Neural progenitor cell (in vitro differentiated cells): ENCODE measurements at places on chromosomes 2 and 18. TPM values are rescaled to one million over a fixed set of nuclear protein-coding genes. Genes with fewer than 3 reads are reported as not detected.

- H3K27ac ChIP-seq, result no peak overlapping the region
- no peaks in the 10 kb centered on the region for H3K36me3 ChIP-seq
- H3K4me1 ChIP-seq, result no peaks in the 10 kb centered on the region
- no peak overlapping the region for H3K4me3 ChIP-seq
These were observed 11.6 kb upstream of the RPRD1A start for GRCh38 chr18:36078751-36079529.

The STK39 gene
- total RNA-seq, result 18.5 and 23.8 TPM in 2 replicates

DNA sequence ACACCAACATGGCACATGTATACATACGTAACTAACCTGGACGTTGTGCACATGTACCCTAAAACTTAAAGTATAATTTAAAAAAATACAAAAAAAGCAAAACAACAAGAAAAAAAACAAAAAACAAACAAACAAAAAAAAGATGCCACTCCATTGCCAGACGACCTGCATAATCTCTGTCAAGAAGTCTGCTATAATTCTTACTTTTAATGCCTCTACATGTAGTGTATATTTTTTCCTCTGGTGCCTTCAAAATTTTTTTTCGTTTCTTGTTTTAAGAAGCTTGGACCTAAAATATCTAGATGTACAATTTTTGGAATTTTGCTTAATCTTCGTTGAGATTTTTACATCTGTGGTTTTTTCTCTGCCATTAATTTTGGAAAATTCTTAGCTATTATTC, 235.6 kb upstream of the ZNF521 start:
- DNase-seq, result no peak
- H3K27ac ChIP-seq, result no peak overlapping the region
- no peaks in the 10 kb centered on the region for H3K27me3 ChIP-seq
- H3K4me3 ChIP-seq, result no peak overlapping the region
- H3K36me3 ChIP-seq, result no peaks in the 10 kb centered on the region

The ZNF396 gene
- total RNA-seq, result 1.4 and 2.2 TPM in 2 replicates

GRCh38 chr2:20200697-20201555, 24.0 kb downstream of the SDC1 start:
- H3K36me3 ChIP-seq, result no peaks in the 10 kb centered on the region
- no peaks in the 10 kb centered on the region for H3K27me3 ChIP-seq
- DNase-seq, result no peak
- no peak overlapping the region for H3K4me3 ChIP-seq
- peaks cover 14% of the 10 kb centered on the region for H3K4me1 ChIP-seq
- no peak overlapping the region for H3K27ac ChIP-seq

The SYT4 gene
- 0.02 and 0.06 TPM in 2 replicates for total RNA-seq

The PCARE gene
- not detected in 2 replicates for total RNA-seq

- no peak for DNase-seq
- no peak overlapping the region for H3K4me3 ChIP-seq
- peaks cover 16% of the 10 kb centered on the region for H3K4me1 ChIP-seq
- no peaks in the 10 kb centered on the region for H3K27me3 ChIP-seq
- no peak overlapping the region for H3K27ac ChIP-seq
These were observed 2.1 kb downstream of the CTDP1 start for GRCh38 chr18:79681484-79682387.

GRCh38 chr18:44548291-44549221, 132.1 kb upstream of the SETBP1 start:
- H3K36me3 ChIP-seq, result no peaks in the 10 kb centered on the region
- H3K27me3 ChIP-seq, result no peaks in the 10 kb centered on the region
- no peak overlapping the region for H3K4me3 ChIP-seq
- DNase-seq, result no peak

GRCh38 chr2:72330652-72331051, 183.0 kb upstream of the CYP26B1 start:
- H3K4me3 ChIP-seq, result no peak overlapping the region
- no peak overlapping the region for H3K27ac ChIP-seq
- no peak for DNase-seq
- H3K36me3 ChIP-seq, result no peaks in the 10 kb centered on the region
- H3K27me3 ChIP-seq, result no peaks in the 10 kb centered on the region

DNA sequence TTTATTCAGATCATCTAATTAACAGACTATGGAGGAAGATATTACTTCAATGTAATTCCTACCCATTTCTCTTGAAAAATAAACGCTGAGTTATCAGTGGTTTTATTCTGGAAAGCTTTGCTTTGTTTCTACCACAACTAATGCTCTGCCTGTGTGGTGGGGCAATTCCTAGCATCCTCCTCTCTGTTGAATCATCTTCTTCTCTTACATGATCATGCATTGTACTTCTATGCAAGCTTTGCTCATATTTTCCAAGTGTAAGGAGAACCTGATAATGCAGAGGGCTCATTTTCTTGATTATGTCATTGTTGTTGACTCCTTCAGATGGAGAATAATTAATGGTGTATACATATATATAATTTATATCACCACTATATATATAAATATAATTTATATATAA, 46.7 kb downstream of the CCDC195 start:
- no peak overlapping the region for H3K27ac ChIP-seq
- no peaks in the 10 kb centered on the region for H3K27me3 ChIP-seq
- H3K4me1 ChIP-seq, result peaks cover 23% of the 10 kb centered on the region
- no peak overlapping the region for H3K4me3 ChIP-seq
- H3K36me3 ChIP-seq, result no peaks in the 10 kb centered on the region
- DNase-seq, result no peak

DNA sequence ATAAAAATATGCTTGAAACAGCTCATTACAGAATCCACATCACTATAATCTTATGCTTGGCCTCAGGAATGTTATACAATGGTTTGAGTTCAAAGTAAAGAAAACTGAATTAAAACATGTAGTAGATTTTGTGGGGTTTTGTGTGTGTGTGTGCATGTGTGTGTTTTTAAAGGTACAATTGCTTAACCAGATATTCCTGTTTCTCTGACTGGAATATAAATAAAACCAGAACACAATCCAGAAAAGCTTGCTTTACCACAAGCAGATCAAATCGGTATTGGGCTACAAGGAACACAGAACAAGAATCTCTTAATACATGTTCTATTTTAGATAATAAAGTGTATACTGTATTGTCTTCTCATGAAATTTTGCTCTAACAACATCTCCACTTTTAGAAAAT, 110.0 kb downstream of the TMEM247 start:
- H3K36me3 ChIP-seq, result no peaks in the 10 kb centered on the region
- H3K4me1 ChIP-seq, result no peaks in the 10 kb centered on the region
- DNase-seq, result no peak
- no peak overlapping the region for H3K4me3 ChIP-seq
- H3K27me3 ChIP-seq, result no peaks in the 10 kb centered on the region

The TRPM8 gene
- 4.9 and 7.5 TPM in 2 replicates for total RNA-seq

DNA sequence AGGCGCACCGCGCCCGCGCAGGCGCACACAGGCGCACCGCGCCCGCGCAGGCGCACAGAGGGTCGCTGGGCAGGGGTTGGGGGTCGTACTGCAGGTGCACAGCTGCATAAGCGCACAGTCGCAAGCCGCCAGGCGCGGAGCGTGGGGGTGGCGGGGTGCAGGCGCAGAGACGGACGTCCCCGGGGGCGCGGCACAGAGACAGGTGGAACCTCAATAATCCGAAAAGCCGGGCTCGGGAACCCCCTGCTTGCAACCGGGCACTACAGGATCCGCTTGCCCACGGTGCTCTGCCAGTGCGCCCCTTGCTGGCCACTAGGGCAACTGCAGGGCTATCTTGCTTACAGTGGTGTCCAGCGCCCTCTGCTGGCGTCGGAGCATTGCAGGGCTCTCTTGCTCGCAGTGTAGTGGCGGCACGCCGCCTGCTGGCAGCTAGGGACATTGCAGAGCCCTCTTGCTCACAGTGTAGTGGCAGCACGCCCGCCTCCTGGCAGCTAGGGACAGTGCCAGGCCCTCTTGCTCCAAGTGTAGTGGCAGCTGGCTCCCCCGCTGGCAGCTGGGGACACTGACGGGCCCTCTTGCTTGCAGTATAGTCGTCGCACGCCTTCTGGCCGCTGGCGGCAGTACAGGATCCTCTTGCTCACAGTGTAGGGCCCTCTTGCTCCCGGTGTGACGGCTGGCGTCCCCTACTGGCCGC, 34.9 kb downstream of the FAM110C start:
- no peaks in the 10 kb centered on the region for H3K36me3 ChIP-seq
- no peaks in the 10 kb centered on the region for H3K4me1 ChIP-seq
- peak; percentile 97 for DNase-seq
- no peaks in the 10 kb centered on the region for H3K27me3 ChIP-seq
- peak overlapping the region; percentile 84 for H3K4me3 ChIP-seq
- peak overlapping the region; percentile 93 for H3K27ac ChIP-seq

DNA sequence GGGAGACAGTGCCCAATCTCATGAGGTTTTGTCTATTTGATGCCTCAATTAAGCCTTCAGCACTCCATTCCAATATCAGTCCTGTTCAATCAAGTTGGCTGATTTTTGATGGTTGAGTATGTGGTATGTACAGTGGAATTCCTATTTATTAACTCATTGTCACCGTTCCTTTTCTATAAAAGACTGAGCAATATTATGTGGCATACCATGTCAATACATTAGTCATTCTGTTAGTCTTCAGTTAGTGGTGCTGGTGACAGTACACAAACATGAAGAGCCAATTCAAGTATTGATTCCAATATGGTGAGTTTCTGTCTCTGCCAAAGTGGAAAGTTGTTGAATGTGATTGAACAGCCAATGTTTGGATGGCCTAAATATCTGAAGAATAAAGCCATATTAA, 1343.9 kb downstream of the SUCLG1 start:
- no peak for DNase-seq
- H3K36me3 ChIP-seq, result no peaks in the 10 kb centered on the region
- no peaks in the 10 kb centered on the region for H3K4me1 ChIP-seq
- H3K27me3 ChIP-seq, result no peaks in the 10 kb centered on the region

The ALK gene
- total RNA-seq, result 0.06 TPM in 1 of 2 replicates, not detected in the other

DNA sequence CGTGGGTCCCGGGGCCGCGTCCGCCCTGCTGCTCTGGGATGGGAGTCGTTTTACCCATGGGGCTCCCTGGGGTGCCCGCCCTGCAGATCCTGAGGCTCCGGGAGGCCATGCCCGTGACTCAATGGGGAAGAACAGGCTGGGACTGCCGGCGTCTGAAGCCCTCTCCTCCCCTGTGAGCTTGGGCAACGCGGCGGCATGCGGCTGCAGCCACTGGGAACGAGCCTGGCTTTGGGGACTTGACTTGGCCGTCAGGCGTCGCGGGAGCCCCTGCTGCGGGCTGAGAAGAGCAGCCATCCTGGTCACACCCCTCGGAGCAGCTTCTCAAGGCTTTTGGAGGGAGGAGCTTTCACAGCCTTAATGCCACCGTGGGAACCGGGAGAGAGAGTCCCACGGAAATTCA, 126.9 kb upstream of the CTDP1 start:
- H3K4me3 ChIP-seq, result no peak overlapping the region
- DNase-seq, result no peak
- H3K27me3 ChIP-seq, result no peaks in the 10 kb centered on the region
- no peak overlapping the region for H3K27ac ChIP-seq

GRCh38 chr2:23083966-23084365, 301.0 kb upstream of the KLHL29 start:
- no peaks in the 10 kb centered on the region for H3K27me3 ChIP-seq
- no peak overlapping the region for H3K27ac ChIP-seq
- no peak for DNase-seq

The NCKAP1 gene
- 119 and 164 TPM in 2 replicates for total RNA-seq

- no peak overlapping the region for H3K4me3 ChIP-seq
- H3K4me1 ChIP-seq, result no peaks in the 10 kb centered on the region
- H3K36me3 ChIP-seq, result no peaks in the 10 kb centered on the region
- DNase-seq, result peak; percentile 80
These were observed 19.2 kb downstream of the E2F6 start for GRCh38 chr2:11446733-11447248.

The CNGA3 gene
- total RNA-seq, result not detected in 2 replicates

DNA sequence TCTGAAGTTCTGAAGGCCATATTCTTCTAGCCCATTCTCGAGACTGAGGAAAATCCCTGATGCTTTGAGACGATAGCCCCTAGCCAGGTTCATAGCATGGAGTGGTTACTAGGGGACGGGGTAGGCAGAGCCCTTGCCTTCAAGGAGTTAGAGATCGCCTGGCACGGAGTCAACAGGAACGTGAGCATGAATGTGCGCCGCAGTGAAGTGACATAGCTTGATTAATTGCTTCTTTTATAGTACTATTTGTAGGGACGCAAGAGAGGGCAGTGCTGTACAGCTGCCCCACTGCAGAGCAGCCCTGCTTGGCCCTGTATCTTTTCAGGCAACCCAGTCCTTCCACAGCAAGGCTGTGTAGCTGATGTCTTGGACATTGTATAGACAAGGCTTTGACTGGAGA, 26.2 kb downstream of the HRH4 start:
- no peaks in the 10 kb centered on the region for H3K36me3 ChIP-seq
- H3K4me3 ChIP-seq, result no peak overlapping the region
- H3K27me3 ChIP-seq, result no peaks in the 10 kb centered on the region
- no peaks in the 10 kb centered on the region for H3K4me1 ChIP-seq

- no peaks in the 10 kb centered on the region for H3K27me3 ChIP-seq
- no peak for DNase-seq
- no peak overlapping the region for H3K4me3 ChIP-seq
- no peaks in the 10 kb centered on the region for H3K4me1 ChIP-seq
- no peaks in the 10 kb centered on the region for H3K36me3 ChIP-seq
- H3K27ac ChIP-seq, result no peak overlapping the region
These were observed 547.4 kb upstream of the ID2 start for GRCh38 chr2:8134473-8134932.

GRCh38 chr18:55879331-55879730, 291.3 kb upstream of the TCF4 start:
- DNase-seq, result no peak
- H3K4me3 ChIP-seq, result no peak overlapping the region
- H3K27ac ChIP-seq, result no peak overlapping the region
- H3K36me3 ChIP-seq, result no peaks in the 10 kb centered on the region

The DYNAP gene
- total RNA-seq, result not detected in 2 replicates

DNA sequence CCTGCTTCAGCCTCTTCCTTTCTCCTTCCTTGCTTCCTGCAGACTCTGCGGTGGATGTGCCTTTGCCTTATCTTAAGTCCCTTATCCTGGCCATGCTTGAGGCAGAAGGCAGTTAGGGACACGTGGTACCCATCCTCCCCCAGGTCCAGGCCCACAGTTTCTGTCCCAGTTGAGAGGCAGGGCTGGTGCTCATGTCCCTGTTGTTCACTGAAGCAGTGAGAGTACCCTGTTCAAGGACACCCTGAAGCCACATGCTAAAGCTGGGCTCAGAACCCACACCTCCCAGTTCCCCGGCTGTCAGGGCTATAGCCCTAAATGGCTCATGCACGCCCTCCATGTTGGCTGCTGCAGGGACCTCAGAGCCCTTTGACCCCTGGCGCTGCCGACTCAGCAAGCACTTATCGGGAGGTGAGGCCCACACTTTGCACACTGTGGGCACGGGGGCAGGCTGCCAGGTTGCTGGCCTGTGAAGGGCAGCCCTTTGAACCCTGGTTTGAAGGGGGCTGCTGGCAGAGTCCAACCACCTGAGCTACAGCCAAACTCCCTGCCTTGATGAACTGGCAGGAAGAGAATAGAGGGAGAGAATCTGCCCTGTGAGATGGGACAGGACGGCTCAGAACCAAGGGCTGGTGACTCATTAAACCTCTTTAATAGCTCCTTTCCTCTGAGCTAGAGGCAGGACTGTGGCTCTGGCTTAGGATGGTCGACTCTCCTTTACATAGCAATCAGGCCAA, 6.3 kb downstream of the KHK start:
- peaks cover under 1% of the 10 kb centered on the region for H3K27me3 ChIP-seq
- H3K27ac ChIP-seq, result no peak overlapping the region
- no peaks in the 10 kb centered on the region for H3K36me3 ChIP-seq
- H3K4me1 ChIP-seq, result no peaks in the 10 kb centered on the region
- H3K4me3 ChIP-seq, result no peak overlapping the region

- H3K4me3 ChIP-seq, result no peak overlapping the region
- H3K36me3 ChIP-seq, result peaks cover 34% of the 10 kb centered on the region
- no peaks in the 10 kb centered on the region for H3K27me3 ChIP-seq
- no peak for DNase-seq
- no peaks in the 10 kb centered on the region for H3K4me1 ChIP-seq
These were observed 36.2 kb downstream of the CREB1 start for GRCh38 chr2:207565736-207566500.
